ENCODE measurements at places on chromosomes 12 and 14.

GRCh38 chr12:54398995-54399793, 14.7 kb upstream of the ZNF385A start:
- no peak for DNase-seq

GRCh38 chr12:105850103-105850968, 288.4 kb downstream of the NUAK1 start:
- DNase-seq: no peak

GRCh38 chr14:72523424-72524294, 370.2 kb downstream of the DPF3 start:
- no peak for DNase-seq

DNA sequence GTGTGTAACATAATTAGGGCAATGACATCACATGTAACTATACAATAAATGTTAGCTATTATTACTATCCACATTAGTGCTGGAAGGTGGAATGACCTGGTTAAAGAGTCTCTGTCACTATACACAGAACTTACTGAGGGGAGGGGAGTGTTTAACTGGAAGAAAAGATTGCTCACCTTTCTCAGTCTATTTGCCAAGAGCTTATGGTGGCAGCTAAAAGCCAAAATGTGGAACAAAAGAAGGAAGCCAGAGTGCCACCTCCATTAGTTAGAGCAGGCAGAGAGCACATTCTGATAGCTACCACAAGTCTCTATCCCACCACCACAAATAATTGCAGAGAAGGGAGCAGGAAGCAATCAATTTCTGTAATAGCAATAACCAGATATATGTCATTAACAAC, 124.4 kb downstream of the MED13L start:
- no peak for DNase-seq

DNA sequence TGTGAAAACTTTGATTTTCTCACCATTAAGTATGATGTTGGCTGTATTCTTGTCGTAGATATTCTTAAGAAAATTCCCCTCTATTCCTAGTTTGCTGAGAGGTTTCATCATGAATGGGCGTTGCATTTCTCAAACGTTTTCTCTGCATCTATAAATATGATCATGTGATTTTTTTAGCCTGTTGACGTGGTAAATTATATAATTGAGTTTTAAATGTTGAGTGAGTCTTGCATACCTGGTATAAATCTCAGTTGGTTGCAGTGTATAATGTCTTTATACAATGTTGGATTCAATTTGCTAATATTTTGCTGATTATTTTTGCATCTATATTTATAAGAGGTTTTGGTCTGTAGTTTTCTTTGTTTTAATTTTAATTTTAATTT, 405.9 kb upstream of the MIS18BP1 start:
- no peak for DNase-seq

- DNase-seq: no peak
These were observed 72.1 kb upstream of the LMNTD1 start for GRCh38 chr12:25625146-25625545.

DNA sequence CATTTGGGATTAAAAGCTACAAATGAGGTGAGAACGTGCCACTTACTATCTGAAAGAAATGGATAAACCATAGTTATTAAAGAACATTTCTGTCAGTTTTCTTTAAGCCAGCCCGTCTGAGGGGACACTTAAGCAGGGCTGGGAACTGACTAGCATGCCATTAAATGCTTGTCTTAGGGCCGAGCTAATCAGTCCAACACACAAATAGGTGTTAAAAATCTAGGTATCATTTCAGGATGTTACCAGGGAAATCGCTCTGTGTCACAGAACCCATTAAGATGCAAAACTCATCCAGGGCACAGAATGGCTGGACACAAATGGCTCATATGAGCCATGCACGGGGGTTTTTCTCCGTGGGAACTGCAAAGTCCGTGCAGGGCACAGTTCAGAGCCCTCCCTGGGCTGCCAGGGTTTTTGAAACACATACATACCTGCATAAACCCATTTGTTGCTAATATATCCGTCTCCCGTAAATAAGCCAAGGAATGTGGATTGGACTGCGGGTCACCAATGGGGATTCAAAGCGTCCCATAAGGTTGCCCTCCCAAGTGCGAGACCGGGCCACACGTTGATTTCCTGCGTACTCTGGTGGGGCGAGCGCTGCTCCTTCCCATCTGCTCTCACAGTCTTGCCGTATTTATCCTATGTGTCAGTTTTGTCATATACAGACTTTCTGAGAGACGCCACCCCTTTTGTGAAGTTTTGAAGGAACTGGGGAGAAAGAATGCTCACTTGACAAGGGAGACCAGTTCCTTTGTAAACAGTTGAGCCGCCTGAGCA, 5.4 kb upstream of the GSC start:
- no peak for DNase-seq

- no peak for DNase-seq
These were observed 19.7 kb upstream of the ITPK1 start for GRCh38 chr14:93135399-93135798.

DNA sequence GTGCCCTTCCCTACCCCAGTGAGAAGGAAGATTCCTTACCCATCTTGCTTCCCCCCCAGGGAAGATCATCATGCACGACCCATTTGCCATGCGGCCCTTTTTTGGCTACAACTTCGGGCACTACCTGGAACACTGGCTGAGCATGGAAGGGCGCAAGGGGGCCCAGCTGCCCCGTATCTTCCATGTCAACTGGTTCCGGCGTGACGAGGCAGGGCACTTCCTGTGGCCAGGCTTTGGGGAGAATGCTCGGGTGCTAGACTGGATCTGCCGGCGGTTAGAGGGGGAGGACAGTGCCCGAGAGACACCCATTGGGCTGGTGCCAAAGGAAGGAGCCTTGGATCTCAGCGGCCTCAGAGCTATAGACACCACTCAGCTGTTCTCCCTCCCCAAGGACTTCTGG, 9.3 kb downstream of the PCK2 start:
- DNase-seq: no peak

DNA sequence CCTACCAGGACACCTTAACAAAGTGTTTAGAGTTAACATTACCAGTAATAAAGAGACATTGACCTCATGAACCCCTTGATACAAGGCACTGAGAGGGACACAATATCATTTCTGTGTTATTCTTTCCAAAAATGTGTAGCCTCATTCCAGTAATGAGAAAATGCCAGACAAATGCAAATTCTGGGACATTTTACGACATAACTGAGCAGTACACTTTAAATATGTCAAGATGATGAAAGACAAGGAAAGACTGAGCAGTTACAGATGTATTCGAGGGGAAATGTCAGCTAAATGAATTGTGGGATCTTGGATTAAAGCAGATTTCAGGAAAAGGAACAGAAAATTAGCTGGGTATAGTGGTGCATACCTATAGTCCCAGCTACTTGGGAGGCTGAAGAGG, 255.6 kb downstream of the ERC1 start:
- no peak for DNase-seq

DNA sequence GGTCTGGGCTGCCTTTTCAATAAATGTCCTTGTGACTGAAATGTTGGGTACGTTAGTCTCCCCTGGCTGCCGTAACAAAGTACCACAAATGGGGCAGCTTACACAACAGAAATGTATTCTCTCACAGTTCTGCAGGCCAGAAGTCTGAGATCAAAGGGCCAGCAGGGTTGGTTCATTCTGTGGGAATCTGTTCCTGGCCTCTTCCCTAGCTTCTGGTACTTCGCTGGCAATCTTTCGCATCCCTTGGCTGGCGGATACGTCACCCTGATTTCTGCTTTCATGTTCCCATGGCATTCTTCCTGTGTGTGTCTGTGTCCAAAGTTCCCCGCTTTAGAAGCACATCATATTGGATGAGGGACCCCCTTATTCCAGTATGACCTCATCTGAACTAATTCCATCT, 95.8 kb upstream of the NCOR2 start:
- no peak for DNase-seq

DNA sequence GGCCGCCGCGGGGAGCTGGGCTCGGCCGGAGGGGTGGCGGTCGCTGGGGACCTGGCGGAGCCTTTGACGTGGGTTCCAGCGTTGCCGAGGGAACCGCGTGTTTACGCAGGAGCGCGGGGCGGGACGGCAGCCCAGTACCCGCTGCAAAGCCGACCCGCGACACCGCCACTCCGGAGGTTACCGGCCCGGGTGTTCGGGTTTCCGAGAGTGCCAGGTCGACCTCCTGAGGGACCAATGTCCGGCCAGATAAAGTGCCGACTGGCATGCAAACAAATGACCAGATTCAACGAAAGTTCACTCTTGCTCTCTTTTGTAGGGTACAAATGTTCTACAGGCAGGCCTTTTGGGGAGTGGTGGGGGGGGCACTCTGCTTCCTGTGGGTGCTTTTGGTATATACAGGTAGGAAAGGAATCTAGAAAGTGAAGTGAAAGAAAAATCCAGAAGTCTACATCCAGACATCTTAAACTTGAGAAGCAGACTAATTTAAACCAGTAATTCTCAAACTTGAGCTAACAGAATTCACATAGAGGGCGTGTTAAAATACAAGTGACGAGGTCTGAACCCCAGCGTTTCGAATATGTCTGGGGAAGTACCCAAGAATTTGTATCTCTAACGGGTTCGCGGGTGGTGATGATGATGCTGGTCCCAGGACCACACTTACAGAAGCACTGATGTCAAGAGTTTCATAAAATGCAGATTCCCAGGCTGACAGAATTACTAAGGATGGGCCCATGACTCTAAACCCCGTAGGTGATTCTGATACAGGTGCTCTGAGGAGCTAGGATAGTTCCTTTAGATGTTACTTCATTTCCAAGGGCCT, at the start of gene GPR135:
Gene GPR135, minus strand, starts transcription at position 65 of the 820 bp plus-strand sequence. CDS start 154 bp downstream, outside the sequence.
- peak; percentile 44 for DNase-seq

DNA sequence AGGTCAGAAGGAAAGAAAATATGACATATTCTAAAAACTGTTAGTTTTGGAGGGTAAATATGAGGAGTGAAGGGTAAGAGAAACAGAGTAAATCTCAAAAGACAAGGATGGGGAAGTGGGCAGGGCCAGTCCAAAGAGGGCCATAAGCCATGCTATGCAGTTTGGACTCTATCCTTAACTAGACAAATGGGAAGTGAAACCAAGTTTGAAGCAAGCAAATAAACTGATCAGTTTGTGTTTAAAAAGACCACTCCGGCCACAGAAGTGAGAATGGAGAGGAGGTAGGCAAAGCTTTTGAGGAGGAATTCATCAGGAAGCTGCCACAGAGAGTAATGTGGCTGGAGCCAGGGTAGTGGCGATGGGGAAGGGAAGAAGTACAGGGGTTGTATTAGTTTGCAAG, 37.5 kb upstream of the DAAM1 start:
- no peak for DNase-seq

GRCh38 chr12:12608557-12608957, 3.1 kb upstream of the CREBL2 start:
- DNase-seq: no peak

DNA sequence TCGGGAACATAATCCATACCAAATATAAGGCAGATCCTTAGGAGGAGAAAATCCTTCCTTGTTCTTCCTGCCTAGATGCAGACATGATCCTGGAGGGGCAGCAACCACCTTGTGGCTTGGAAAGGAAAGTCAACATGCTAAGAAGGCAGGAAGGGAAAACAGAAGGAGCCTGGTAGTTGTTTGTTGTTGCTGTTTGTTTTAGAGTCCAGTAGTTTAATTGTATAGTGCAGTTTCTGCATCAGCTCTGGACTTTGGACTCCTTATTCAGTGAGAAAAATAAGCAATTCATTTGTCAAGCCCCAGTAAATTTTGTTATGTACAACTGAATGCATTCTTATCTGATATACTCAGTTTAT, 45.7 kb upstream of the APPL2 start:
- DNase-seq: no peak

- DNase-seq: no peak
These were observed 26.3 kb downstream of the ANAPC5 start for GRCh38 chr12:121325922-121326396.

DNA sequence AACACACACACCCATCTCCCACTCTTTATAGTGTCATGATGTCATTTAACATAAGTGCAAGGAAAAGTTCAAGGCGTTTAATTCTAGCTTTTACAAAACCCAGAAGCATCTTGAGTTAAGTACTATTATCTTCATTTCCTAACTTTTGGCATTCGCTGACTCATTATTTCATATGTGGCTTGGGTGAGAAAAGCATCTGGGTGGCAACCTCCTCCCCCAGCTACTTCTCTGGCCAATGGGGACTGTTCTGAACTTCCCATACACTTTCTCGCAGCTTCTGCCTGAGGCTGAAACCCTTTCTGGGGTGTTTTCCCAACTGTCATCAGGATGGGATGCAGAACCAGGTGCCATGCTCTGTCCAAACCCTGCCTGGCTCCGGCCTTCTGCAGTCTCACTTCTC, 2.8 kb upstream of the MARK3 start:
- no peak for DNase-seq

GRCh38 chr12:4862809-4863208, 46.9 kb upstream of the KCNA1 start:
- DNase-seq: no peak

DNA sequence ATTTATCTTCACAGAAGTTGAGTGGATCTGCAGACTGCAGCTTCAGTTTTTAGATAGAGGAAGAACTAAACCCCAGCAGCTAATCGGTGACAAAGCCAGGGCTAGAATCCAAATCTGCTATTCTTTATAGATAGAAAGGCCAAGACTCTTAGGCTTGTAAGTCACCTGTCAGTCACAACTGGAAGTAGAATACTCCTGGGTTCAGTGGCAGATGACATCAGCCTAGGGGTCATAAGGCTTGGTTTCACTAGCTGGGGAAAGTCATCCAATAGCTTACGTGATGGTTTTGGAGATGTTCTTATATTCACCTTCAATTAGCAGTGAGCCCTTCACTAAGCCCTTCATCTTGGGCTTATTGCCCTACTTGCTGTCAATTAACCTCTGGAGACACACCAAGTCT, 93.4 kb downstream of the APAF1 start:
- no peak for DNase-seq

DNA sequence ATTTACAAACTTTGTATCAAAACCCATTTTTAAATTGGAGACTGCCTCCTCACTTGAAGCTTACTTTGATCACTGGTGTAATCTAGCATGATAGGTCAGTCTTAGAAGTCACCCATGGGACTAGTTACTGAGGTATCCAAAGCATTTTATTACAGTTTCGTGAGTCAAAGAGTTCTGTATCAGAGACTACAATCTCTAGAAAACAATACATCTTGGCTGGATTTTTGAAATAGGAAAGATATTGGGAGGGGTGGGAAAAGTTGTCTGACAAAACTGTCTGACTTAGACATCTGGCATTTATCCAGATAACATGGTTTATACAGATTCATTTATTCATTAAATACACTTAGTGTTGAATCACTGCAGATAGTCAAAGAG, 173.5 kb upstream of the PDZRN4 start:
- no peak for DNase-seq

DNA sequence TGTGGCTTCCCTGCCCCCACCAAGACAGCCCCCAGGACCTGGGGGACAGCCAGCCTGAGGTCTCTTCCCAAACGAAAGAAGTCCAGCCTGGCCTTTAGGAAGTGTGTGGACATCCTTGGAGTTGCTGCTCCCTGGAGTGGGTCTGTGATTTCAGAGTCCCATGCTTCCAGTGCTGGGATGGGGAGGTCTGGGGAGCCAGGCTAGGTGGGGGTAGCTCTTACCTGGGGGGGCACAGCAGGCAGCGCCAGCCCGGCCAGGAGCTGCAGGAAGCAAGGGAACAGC, 509 bp downstream of the PGF start:
- no peak for DNase-seq

- DNase-seq: no peak
These were observed 13.0 kb upstream of the TMTC2 start for GRCh38 chr12:82673698-82674097.

GRCh38 chr12:27048822-27049752, 26.7 kb downstream of the MED21 start:
- DNase-seq: no peak

GRCh38 chr14:100450736-100451135, 127.6 kb downstream of the SLC25A47 start:
- DNase-seq: no peak

- no peak for DNase-seq
These were observed 12.1 kb downstream of the ASIC1 start for GRCh38 chr12:50069539-50069938.

Measured in left renal pelvis (tissue), 4 donors.